Naive thymus-derived CD4-positive, alpha-beta T cell (primary cell): ENCODE measurements at places on chromosomes 4 and X. TPM values are rescaled to one million over a fixed set of nuclear protein-coding genes. Genes with fewer than 3 reads are reported as not detected.
A peak's percentile ranks its signal among the peaks of the same experiment; 100 is the strongest.

DNA sequence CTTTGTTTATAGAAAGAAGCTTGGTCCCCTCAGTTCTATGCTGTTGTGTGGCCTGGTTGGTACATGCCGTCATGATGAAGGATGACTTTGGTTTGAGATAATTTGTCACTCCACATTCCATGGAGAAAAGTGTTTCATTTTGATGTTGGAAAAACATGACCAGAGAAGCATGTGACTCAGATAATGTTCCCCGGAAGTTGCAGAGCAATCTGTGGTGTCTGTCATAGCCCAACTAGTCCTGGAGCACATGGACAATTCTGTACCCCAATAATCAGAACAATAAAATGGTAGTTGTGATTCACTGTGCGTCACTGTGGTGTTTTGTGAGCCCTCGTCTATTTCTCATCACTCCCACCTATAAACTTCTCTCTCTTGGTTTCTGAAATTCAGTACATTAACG, 85.1 kb downstream of the PDK3 start:
- H3K27ac ChIP-seq = no peak overlapping the region
- no peak overlapping the region for H3K4me3 ChIP-seq
- DNase-seq = no peak
- H3K27me3 ChIP-seq = no peaks in the 10 kb centered on the region
- H3K36me3 ChIP-seq = no peaks in the 10 kb centered on the region

DNA sequence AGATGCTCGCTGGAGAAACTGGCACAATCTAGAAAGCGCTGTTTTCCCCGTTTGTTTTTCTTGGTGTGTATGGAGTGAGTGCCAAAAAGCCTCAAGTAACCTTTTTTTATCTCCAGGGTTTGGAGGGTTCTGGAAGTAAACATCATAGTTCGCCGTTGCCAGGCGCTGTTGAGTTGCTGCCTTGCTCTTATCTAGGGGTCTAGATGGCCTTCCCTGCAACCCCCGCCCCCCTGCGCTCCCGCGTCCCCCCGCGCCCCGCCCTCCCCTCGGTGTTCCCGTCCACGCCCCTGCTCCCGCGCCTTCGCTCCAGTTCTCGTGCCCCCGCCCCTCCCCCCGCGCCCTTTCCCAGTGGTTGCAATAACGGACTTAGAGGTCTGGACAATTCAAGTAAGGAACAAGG, 555 bp upstream of the GCNA start:
- DNase-seq = no peak
- H3K4me1 ChIP-seq = no peaks in the 10 kb centered on the region
- no peak overlapping the region for H3K27ac ChIP-seq
- no peaks in the 10 kb centered on the region for H3K27me3 ChIP-seq
- no peak overlapping the region for H3K4me3 ChIP-seq
- peaks cover 3% of the 10 kb centered on the region for H3K36me3 ChIP-seq

- peak overlapping the region; percentile 51 for H3K27ac ChIP-seq
- peaks cover 35% of the 10 kb centered on the region for H3K4me1 ChIP-seq
- DNase-seq = no peak
- peaks cover 3% of the 10 kb centered on the region for H3K36me3 ChIP-seq
- no peak overlapping the region for H3K4me3 ChIP-seq
- H3K27me3 ChIP-seq = no peaks in the 10 kb centered on the region
These were observed 12.6 kb downstream of the P2RY10 start for GRCh38 chrX:78957768-78958130.

DNA sequence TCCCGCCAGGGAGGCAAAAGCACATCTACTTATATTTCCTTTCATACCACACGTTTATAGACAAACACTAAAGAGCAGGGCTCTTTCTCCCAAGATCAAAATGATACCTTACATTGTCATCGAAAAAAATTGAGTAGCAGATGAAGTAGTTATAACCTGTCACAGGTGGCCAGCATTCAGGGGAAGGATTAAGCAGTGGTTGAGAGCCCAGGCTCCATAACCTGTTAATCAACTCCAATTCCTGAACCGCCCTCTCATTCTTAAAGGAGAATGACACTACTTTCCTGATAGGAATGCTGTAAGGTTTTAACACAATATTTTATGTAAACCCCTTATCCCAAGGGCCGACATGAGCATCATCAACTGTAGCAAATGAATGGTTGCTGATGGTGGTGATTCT, 268.9 kb upstream of the KCNIP4 start:
- no peaks in the 10 kb centered on the region for H3K4me1 ChIP-seq
- no peak overlapping the region for H3K27ac ChIP-seq
- no peaks in the 10 kb centered on the region for H3K27me3 ChIP-seq
- no peaks in the 10 kb centered on the region for H3K36me3 ChIP-seq
- H3K4me3 ChIP-seq = no peak overlapping the region
- DNase-seq = no peak

DNA sequence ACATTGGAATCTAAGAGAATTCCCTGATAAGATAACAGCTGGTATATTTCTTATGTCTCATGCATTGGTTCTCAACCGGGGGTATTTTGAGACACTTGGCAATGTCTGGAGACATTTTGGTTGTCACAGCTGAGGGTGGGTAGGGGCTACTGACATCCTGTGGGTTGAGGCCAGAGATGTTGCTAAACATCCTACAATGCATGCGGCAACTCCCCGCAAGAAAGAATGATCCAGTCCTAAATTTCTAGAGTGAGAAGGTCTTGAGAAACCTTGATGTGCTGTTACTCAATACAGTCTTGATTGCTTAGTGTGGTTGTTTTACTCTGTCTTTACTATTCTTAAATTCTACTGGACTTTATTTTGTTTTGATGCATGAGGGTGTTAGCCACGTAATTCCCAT, 287.2 kb downstream of the FRMPD4 start:
- H3K27me3 ChIP-seq = no peaks in the 10 kb centered on the region
- H3K27ac ChIP-seq = no peak overlapping the region
- no peaks in the 10 kb centered on the region for H3K36me3 ChIP-seq
- no peak for DNase-seq

DNA sequence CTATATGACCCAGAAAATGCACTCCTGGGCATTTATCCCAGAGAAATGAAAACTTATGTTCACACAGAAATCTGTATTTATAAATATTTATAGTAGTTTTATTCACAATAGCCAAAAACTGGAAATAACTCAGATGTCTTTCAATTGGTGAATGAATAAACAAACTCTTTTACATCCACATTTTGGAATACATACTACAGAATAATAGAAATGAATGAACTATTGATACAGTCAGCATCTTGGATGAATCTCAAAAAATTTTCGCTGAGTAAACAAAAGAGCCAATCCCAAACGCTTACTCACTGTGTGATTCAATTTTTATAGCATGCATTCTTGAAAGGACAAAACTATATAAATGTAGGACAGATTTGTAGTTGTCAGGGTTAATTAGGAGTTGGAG, 75.1 kb upstream of the HTR2C start:
- H3K27ac ChIP-seq = no peak overlapping the region
- DNase-seq = no peak
- no peak overlapping the region for H3K4me3 ChIP-seq
- H3K27me3 ChIP-seq = no peaks in the 10 kb centered on the region

GRCh38 chr4:53529025-53529424, 62.3 kb downstream of the LNX1 start:
- no peak overlapping the region for H3K4me3 ChIP-seq
- H3K27ac ChIP-seq = no peak overlapping the region
- no peaks in the 10 kb centered on the region for H3K4me1 ChIP-seq
- no peaks in the 10 kb centered on the region for H3K27me3 ChIP-seq
- no peaks in the 10 kb centered on the region for H3K36me3 ChIP-seq

DNA sequence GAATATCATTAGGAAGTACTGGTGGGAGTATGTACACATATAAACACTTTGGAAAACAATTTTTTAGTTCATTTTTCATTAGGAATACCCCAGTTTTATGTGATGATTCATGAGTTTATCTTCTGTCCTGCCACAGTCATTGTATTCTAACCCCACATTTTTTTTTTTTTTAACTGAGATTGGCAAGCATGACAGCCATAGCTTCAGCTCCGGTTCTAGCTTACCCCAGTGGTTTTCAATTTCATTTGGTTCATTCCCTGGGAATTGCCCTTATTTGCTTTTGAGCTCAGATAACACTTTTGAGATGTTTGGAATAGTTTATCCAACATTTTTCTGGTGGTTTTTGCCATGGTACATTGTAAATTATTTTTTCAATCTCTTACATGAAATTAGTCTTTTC, 21.0 kb upstream of the FMR1 start:
- H3K36me3 ChIP-seq = no peaks in the 10 kb centered on the region
- no peaks in the 10 kb centered on the region for H3K27me3 ChIP-seq
- H3K4me1 ChIP-seq = no peaks in the 10 kb centered on the region
- H3K4me3 ChIP-seq = no peak overlapping the region
- DNase-seq = no peak

DNA sequence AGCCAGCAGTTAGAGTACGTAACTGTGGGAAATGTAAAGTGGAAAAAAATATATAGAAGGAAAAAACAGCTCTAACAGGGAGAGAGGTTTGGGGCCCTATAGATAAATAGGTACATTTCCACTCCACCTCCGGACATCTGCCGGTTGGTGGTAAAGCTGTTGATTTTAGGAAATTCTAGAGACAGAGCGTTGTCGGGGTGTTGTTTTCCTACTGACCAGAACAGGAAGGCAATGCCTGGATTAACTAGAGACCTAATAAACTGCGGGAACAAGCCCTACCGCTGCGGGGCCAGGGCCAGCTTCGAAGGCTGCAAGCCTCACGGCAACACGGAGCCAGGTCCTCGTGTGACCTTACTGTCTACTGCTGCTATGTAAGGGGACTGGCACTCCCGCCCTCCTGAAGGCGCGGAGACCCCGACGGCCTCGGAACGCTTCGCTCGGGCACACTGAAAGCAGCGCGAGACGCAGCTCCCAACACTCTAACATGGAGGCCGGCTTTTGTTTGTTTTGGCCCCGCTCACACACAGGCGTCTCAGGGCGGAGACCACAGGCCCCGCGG, 702 bp upstream of the CDKN2AIP start:
- peaks cover 12% of the 10 kb centered on the region for H3K36me3 ChIP-seq
- H3K27ac ChIP-seq = peak overlapping the region; percentile 96
- peak overlapping the region; percentile 81 for H3K4me3 ChIP-seq
- no peak for DNase-seq
- H3K27me3 ChIP-seq = no peaks in the 10 kb centered on the region
- H3K4me1 ChIP-seq = peaks cover 30% of the 10 kb centered on the region

DNA sequence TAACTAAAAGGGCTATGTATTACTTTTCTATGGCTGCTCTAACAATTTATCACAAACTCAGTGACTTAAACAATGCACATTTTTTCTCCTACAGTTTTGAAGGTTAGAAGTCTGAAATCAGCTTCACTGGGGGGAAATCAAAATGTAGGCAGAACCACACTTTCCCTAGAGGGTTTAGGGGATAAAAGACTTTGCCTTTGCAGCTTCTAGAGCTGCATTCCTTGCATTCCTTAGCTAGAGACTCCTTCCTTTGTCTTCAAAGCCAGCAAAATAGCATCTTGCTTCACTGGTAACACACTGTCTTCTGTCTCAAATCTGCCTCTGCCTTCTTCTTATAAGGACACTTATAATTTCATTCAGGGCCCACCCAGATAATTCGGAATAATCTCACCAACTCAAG, 152.4 kb upstream of the SPIN4 start:
- no peaks in the 10 kb centered on the region for H3K4me1 ChIP-seq
- no peaks in the 10 kb centered on the region for H3K27me3 ChIP-seq
- H3K27ac ChIP-seq = no peak overlapping the region
- no peak overlapping the region for H3K4me3 ChIP-seq

DNA sequence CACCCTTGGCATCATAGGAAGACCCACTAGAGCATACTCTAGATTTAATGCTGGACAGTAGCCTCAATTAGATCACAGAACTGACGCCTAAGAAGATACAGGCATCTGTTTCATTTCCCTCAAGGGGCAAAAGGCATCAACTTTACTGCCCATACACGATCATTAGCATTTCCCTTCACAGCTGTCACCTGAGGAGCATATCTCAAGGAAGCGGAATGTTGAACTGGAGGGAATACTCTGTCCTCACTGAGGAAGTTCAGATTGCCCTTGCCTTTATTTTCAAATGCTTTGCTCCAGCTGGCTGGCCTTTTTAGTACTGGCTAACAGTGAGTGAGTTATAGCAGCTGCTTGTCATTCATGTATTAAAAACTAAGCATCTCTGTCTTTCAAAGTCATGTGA, 508.4 kb upstream of the GALNT7 start:
- H3K27ac ChIP-seq = no peak overlapping the region
- H3K4me3 ChIP-seq = no peak overlapping the region
- no peak for DNase-seq
- no peaks in the 10 kb centered on the region for H3K27me3 ChIP-seq
- H3K36me3 ChIP-seq = no peaks in the 10 kb centered on the region

DNA sequence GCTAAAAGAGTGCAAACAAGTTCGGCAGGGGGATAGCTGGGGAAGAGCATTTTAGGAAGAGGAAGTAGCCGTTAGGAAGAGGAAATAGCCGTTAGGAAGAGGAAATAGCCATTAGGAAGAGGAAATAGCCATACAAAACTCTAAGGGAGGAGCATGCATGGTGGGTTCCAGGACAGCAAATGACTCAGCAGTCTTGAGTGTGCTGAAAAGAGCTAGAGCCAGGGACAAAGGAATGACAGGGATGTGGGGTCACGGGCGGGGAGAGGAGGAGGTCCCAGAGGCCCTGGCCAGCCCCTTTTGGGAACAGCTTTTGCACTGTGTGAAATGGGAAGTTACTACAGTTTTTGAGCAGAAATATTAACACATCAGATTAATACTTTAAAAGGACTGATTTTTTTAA, 882.6 kb downstream of the TRIML1 start:
- no peaks in the 10 kb centered on the region for H3K4me1 ChIP-seq
- no peak overlapping the region for H3K4me3 ChIP-seq
- no peaks in the 10 kb centered on the region for H3K36me3 ChIP-seq
- H3K27me3 ChIP-seq = no peaks in the 10 kb centered on the region

DNA sequence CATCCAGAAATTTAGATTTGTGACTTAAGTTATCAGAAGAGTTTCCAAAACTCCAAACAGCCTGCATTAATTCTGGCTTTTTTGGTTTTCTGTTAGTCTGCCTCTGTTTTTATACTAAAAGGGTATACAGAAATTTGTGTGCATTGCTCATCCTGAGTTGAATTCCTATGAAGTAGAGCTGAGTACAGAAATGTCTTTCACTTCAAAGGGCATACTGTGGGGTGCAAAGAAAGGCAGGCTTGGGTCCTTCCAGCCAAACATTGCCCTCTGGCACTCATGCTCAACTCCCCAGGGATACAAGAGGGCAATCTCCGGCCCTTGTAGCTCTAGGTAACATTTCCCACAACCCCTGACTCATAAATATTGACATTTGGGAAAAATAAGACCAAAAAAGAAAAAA, 27.6 kb upstream of the TMEM184C start:
- no peaks in the 10 kb centered on the region for H3K36me3 ChIP-seq
- no peak overlapping the region for H3K27ac ChIP-seq

DNA sequence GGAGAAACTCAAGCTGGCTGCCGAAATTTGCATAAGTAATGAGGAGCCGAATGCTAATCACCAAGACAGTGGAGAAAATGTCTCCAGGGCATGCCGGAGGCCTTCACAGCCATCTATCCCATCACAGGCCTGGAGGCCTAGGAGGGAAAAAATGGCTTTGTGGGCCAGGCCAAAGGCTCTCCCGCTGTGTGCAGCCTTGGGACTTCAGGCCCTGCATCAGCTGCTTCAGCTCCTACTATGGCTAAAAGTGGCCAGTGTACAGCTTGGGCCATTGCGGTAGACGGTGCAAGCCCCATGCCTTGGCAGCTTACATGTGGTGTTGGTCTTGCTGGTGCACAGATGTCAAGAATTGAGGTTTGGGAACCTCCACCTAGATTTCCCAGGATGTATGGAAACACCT, 162.6 kb upstream of the FAM47A start:
- DNase-seq = no peak
- H3K4me3 ChIP-seq = no peak overlapping the region
- H3K27ac ChIP-seq = no peak overlapping the region
- H3K4me1 ChIP-seq = no peaks in the 10 kb centered on the region
- H3K36me3 ChIP-seq = no peaks in the 10 kb centered on the region

PABPC1L2A gene
- total RNA-seq = not detected in 2 replicates

PAGE1 gene
- total RNA-seq = not detected

ANXA3 gene
- total RNA-seq = 6.7 and 7.4 TPM in 2 replicates

FAM156B gene
- 17.3 TPM for total RNA-seq

PF4V1 gene
- not detected for total RNA-seq

L1CAM gene
- total RNA-seq = not detected

DUSP21 gene
- total RNA-seq = not detected

DDX53 gene
- total RNA-seq = not detected in 2 replicates
